ENCODE measurements at places on chromosomes 1 and 21.
A peak's percentile ranks its signal among the peaks of the same experiment; 100 is the strongest.

DNA sequence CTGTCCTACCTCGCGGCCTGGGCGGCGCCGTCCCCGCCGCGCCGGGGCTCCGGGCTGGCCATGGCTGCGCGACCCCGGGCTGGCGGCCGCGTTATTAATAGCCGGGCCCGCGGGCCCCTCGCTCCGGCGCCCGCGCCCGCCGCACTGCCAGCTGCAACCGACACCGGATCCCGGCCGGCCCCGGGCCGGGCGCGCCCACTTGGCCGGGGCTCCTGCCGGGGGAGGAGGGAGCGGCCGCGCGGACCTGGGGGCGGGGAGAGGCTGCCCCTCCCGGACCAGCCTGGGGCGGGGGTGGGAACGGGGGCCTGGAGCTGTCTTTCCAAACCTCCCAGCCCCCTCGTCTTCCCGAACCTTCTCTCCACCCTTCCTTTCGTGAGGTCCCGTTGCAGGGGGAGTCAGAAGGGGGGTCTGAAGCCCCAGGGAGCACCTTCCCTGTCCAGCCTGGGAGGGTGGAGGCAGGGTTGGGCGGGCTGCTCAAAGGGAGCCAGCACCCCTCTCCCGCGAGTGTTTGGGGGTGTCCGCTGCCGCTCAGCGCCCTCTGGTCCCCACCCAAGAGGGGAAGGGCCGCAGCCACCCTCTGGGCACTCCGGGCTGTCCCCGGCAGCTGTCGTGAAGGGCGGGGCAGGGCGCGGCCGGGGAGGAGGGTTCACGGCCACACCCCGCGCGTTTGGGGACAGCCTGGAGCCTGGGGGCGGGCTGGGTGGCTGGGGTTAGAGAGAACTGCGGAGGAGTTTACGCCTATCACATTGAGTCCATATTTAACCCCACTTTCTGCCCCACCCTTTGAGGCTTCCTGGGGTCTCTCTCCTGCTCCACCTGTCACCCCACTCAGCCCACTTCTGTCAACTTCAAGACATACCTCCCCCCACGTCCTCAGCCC, at the start of gene SYNC:
SYNC (minus strand) TSS at position 172 of the 880 bp plus-strand sequence; CDS start at position 62, 110 bp downstream.
- no peak for DNase-seq

DNA sequence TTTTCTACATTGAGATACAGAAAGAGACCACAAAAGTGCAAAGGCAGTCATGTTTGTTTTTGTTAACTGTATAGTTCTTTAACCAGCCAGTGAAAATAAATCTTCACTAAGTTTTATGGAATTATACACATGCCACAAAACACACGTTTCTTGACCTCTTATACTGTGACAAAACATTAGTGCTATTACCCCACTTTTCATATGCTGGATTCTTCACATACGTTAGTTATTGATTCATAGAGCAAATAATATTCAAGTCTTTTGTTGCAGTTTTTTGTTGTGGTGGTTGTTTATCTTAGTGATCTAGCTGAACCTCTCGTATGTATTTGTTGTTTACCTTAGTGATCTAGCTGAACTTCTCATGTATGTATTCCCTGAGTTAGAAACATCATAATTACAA, 28.0 kb downstream of the LYPLAL1 start:
- no peak for DNase-seq

DNA sequence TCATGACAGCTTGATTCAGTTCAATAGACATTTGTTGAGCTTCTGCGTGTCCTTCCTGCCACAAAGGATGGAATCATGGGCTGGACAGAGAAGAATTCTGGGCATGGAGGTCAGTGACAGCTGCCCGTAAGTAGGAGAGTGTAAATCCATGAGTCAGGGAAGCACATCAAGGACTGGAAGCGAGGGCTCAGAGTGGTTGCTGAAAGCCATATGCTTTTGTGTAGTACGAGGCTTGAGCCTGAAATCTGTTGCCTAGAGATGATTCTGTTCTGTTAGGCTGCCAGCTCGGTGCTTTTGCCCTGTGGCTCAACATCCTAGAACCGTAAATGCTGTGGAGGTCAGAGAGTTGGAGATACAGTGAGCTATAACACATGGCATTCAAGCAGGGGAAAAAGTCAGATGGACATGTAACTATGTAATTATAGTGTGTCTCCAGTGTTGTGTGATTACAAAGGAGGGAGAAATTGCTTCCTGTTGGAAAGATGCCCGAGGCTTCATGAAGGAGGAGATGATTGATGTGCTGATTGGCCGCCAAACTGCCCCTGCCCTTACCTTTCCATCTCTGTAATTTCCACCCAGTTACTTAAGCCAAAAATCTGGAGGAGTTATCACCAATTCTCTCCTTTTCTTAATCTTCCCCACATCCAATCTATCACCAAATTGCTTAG, 92.8 kb upstream of the CACNA1E start:
- no peak for DNase-seq

DNA sequence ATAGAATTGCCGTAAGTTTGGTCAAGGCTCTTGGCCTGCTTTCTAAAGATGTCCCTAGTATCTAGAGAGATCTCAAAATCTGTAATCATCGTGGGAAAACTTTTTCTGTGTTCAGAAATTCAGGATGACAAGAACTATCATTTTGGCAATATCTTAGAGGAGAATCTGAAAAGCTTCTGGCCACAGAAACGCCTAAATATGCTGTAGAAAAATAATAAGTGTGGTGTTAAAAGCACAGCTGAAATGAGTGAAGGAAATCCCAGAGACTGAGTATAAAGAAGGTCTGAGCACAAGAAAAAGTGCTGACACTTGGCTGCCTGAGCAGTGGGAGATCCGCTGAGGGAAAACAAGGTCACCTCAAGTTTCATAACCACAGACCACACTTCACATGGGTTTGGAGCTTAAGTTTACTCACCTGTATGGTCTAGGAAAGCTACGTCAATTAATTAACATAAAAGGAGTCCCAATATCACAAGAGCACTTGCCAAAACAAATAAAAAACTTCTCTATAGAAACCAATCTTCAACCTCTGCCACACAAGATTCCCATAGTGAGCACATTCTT, 235.2 kb upstream of the IRF2BP2 start:
- DNase-seq: peak; percentile 25

DNA sequence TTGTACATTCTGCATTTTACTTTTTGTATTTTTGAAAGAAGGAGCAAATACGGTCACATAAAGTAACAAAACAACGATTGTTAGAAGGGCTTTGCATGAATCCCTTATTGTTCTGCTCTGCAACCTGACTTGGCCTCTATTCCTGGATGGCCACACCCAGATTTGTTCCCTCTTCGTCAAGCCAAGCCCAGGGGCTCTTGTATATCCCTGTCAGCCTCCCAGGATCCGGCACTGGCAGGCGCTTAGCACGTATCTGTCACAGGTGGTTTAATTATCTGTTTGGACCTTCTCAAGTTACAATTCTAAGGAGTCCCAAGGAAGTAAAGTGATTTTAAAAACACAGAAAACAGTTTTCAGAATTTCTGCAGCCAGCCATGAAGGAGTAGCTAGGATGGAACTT, 28.0 kb downstream of the CRYAA start:
- no peak for DNase-seq

Data from activated effector memory CD4-positive, alpha-beta T cell treated with Interleukin-2 at 50 U/mL for 16 hours (primary cell).